Osteoblast (primary cell): ENCODE measurements at places on chromosomes 1 and 21. TPM values are rescaled to one million over a fixed set of nuclear protein-coding genes. Genes with fewer than 3 reads are reported as not detected.

- DNase-seq, result no peak
- H3K4me1 ChIP-seq, result no peaks in the 10 kb centered on the region
- no peak overlapping the region for H3K4me3 ChIP-seq
These were observed 21.2 kb downstream of the OVGP1 start for GRCh38 chr1:111406321-111406768.

The CHI3L1 gene
- total RNA-seq, result 273 and 932 TPM in 2 replicates

The NBPF4 gene
- total RNA-seq, result under 0.01 TPM in 1 of 2 replicates, not detected in the other

The GCSAML gene
- not detected in 2 replicates for total RNA-seq

DNA sequence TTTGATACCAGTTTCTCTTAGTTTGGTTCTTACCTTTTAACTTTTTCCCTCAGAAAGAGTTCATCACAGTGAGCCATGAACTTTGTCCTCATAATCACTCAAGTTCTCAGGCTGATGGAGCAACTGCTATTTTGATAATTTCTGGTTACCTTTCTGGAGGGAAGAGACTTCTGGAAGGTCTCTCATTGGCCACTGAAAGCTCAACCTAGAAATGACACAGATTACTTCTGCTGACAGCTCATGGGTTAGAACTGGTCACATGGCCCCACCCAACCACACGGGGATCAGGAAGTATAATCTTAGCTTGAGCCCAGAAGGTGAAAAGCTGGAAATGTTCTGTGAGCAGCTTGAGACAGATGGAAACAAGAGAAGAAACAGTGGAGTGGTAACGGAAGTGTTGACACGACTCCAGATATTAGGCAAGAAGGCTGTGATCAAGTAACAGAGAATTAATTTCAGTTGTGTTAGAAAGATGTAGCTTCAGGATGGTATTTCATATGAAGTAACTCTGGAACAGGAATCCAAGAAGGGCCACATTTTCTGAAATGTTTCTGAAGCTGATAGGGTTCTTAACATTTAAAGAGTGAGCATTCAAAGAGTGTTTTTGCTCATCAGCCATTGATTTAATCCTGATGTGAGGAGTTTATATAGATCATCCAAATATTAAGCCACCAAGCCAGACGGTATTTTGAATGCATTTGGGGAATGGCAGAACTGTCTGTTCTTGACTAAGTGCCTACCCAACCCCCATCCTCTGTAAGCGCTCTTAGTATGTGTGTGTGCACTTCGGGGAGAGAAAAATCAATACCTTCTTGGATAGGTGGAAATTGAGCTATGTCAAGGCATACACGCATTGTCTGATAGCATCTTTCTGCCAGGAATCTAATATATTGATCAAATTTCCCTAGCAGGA, 21.9 kb upstream of the XPR1 start:
- no peak overlapping the region for H3K4me3 ChIP-seq
- H3K36me3 ChIP-seq, result no peaks in the 10 kb centered on the region
- DNase-seq, result no peak
- H3K27me3 ChIP-seq, result no peaks in the 10 kb centered on the region
- H3K27ac ChIP-seq, result no peak overlapping the region

The ADORA1 gene
- total RNA-seq, result 4.0 and 9.1 TPM in 2 replicates

GRCh38 chr1:28790377-28791035, 21.5 kb upstream of the OPRD1 start:
- peaks cover 3% of the 10 kb centered on the region for H3K4me1 ChIP-seq
- H3K36me3 ChIP-seq, result no peaks in the 10 kb centered on the region
- peak; percentile 83 for DNase-seq
- H3K4me3 ChIP-seq, result peak overlapping the region; percentile 10
- H3K27me3 ChIP-seq, result no peaks in the 10 kb centered on the region
- no peak overlapping the region for H3K27ac ChIP-seq

DNA sequence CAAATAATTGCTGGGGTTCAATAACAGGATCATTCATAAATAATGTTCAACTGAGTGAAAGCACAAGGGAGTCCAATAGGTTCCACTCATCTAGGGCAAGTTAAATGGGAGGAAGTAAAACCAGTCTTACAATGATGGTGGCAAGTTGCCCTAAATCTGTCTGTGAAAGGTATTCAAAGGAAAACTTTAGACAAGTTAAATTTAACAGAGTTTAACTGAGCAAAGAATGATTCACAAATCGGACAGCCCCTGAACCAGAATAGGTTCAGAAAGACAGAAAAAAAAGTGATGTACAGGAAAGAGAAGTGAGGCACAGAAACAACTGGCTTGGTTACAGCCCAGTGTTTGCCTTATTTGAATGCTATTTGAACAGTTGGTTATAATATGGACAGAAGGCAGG, 183.5 kb upstream of the ADGRL4 start:
- no peaks in the 10 kb centered on the region for H3K27me3 ChIP-seq
- H3K27ac ChIP-seq, result no peak overlapping the region
- no peak overlapping the region for H3K4me3 ChIP-seq
- DNase-seq, result no peak
- H3K36me3 ChIP-seq, result no peaks in the 10 kb centered on the region
- peaks cover 19% of the 10 kb centered on the region for H3K4me1 ChIP-seq

The C8B gene
- not detected in 2 replicates for total RNA-seq

The PARP1 gene
- total RNA-seq, result 38.6 and 51.0 TPM in 2 replicates

- no peak overlapping the region for H3K27ac ChIP-seq
- peaks cover 79% of the 10 kb centered on the region for H3K36me3 ChIP-seq
- no peak for DNase-seq
- no peak overlapping the region for H3K4me3 ChIP-seq
These were observed 13.6 kb downstream of the POGK start for GRCh38 chr1:166852918-166853317.

GRCh38 chr1:158972841-158973240, 36.9 kb upstream of the IFI16 start:
- H3K36me3 ChIP-seq, result no peaks in the 10 kb centered on the region
- H3K4me1 ChIP-seq, result no peaks in the 10 kb centered on the region
- no peak for DNase-seq
- H3K27me3 ChIP-seq, result no peaks in the 10 kb centered on the region

The CFAP126 gene
- total RNA-seq, result not detected in 2 replicates

DNA sequence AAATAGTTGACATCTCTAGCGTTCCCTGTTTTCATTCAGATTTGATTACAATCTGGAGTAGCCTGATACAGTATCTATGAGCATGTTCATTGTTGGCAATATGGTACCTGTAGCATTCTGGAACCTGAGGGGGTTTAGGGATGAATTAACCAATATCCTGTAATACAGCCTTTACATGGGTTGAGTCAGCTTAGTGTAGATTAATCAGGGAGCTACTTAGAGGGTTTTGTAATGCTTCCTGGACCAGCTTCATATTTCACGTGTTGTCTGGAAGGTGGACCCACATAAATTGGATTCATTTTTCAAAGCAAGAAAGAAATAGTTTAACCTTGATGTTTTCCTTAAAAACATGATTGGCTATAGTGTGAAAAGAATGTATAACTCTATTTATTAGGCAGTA, 3.6 kb downstream of the OTUD3 start:
- no peak overlapping the region for H3K4me3 ChIP-seq
- no peak overlapping the region for H3K27ac ChIP-seq
- H3K4me1 ChIP-seq, result peaks cover 22% of the 10 kb centered on the region

- no peak overlapping the region for H3K4me3 ChIP-seq
- no peak for DNase-seq
- H3K27ac ChIP-seq, result no peak overlapping the region
- H3K27me3 ChIP-seq, result no peaks in the 10 kb centered on the region
- H3K4me1 ChIP-seq, result peaks cover 6% of the 10 kb centered on the region
These were observed 323.3 kb upstream of the LYPLAL1 start for GRCh38 chr1:218850367-218850766.
